ENCODE measurements at places on chromosomes 5 and 9.

DNA sequence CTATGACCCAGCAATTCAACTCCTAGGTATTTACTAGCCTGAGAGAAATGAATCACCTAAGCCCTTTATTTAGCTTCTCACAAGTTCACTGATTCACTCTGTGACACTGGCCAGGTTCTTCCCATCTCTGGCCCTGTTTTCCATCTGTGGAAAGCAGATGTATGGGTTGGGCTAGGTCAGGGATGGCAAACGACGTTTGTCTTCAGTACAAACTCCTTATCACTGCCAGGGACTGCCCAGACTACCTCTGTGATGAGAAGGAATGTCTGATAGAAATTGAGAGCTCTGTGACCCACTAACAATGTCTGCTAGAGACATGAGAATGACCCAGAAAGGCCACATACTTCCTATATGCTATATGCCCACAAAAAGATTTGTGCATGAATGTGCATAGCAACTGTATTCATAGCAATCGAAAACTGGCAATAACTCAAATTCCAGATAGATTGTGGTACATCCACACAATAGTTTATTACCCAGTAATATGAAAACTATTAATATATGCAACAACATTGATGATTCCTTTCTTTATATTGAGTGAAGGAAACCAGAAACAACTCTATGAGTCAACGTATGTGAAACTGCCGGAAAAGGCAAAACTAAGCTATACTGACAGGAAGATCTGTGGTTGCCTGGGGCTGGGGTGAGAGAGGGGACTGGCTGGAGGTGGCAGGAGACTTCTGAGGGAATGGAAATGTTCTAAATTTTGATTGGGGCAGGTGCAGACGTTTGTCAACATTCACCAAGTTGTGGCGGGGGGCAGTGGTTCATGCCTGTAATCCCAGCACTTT lies 32.0 kb upstream of the ADAM19 start:
- DNase-seq = no peak

GRCh38 chr5:174172152-174172551 lies 126.6 kb downstream of the NSG2 start:
- no peak for DNase-seq

DNA sequence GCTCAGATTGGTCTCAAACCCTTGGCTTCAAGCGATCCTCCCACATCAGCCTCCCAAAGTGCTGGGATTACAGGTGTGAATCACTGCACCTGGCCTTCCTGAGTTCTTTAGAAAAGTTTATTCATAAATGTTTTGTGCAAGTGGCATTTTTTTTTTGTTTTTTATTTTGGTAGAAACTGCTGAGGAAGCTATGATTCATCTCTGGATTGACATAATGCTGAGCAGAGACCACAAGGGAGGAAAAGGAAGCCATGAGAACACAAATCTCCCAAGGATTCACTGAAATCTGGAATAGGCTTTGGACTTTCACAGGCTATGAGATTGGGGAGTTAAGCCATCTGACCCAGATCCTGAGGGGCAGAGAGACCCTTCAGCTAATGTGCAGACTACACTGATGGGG lies 3.4 kb upstream of the SLC46A2 start:
- no peak for DNase-seq

DNA sequence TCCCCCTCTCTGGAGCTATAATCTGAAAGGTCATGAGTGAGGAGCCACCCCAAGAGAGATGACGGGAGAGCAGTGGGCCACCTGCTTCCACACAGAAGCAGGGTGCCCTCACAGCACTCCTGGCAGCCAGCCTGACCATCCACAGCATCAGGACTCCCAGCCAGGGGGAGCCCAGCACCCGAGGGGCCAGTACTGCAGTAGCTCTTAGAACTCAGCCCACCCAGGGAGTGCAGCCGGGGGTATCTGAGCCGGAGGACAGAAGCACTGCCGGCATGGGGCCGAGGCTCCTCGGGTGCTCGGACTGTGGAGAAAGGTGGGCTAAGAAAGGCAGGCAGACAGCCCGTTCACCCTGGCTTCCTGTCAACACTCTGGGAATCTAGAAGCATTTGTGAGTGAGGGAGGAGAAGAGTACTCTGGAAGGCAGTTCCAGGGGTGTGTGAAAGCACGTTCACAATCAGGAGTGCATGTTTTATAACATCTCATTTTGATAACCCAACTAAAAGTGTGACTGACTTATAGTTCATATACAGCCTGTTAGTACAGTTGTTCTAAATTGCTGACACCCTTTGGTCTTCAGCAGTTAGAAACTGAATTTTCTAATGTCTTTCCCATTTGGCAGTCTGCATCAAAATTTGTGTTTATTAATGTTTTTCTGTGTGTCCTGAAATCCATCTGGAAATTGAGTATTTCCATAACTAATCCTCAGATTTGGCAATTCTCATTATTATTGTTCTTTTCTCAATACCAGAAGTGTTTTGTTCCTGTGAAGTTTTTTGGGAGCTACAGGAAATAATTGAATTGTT lies 25.9 kb upstream of the ASPN start:
- DNase-seq = no peak

- DNase-seq = no peak
Measured at GRCh38 chr9:98372077-98372836, 116.8 kb upstream of the TBC1D2 start.

GRCh38 chr5:87572090-87572489 lies 159.4 kb upstream of the CCNH start:
- no peak for DNase-seq

- DNase-seq = peak; percentile 6
Measured at GRCh38 chr9:138114501-138115245, 237.1 kb downstream of the CACNA1B start.

Data from 8988T (cell line).